ENCODE measurements at places on chromosomes 7 and 10.

- DNase-seq = no peak
Observed at GRCh38 chr10:14601326-14601725, 173.4 kb downstream of the FAM107B start.

DNA sequence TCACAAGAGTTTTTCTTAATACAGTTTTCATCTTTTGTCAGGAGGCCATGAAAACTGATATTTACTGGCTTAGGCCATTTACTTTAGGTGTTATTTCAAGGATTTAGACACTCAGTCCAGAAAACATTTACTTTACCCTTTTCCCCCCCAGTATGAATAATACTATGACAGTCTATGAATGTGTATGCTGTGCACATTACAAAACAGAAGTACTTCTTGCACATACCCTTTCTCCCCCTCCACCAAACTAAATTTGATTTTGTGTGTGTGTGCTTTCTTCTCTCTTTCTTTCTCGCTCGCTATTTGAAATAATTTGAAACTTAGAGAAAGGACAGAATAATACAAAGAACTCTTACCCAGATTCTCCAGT is 41.3 kb downstream of the RBM33 start:
- no peak for DNase-seq

DNA sequence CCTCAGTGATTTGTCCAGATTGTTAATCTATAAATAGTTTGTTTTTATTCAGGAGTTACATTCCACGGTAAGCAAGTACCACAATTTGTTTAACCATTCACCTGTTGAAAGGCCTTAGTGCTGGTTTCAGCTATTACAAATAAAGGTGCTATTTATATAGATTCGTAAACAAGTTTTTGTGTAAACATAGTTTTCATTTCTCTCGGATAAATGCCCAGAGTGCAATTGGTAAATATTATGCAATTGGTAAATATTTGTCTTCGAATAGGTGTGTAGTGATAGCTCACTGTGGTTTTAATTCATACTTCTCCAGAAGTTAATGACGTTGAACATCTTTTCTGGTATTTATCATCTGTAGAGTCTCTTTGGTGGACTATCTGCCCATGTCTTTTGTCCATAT is 76.4 kb upstream of the RSU1 start:
- no peak for DNase-seq

DNA sequence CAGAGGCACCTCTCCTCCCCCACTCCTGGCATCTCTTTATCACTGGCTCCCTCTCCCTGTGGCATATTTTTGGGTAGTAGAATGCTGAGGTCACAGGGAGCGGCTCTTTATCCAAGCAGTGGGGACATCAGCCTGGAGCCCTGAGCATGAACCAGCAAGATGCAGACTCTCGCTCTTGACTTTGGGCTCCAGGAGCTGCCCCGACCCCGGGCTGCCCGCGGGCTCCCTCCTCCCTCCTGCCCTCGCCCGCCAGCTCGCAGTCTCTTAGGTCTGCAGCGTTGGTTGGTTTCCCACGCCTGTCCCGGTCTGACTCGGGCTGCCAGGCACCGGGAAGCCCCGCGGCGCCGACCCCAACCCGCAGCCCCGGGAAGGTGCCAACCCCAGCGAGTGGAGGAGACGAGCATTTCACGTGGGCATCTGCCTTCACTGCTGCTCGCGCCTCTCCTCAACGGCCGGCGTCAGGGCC is 1.3 kb downstream of the INSYN2A start:
- peak; percentile 27 for DNase-seq

GRCh38 chr10:87658858-87659555 is 671 bp upstream of the PAPSS2 start:
- DNase-seq = no peak

DNA sequence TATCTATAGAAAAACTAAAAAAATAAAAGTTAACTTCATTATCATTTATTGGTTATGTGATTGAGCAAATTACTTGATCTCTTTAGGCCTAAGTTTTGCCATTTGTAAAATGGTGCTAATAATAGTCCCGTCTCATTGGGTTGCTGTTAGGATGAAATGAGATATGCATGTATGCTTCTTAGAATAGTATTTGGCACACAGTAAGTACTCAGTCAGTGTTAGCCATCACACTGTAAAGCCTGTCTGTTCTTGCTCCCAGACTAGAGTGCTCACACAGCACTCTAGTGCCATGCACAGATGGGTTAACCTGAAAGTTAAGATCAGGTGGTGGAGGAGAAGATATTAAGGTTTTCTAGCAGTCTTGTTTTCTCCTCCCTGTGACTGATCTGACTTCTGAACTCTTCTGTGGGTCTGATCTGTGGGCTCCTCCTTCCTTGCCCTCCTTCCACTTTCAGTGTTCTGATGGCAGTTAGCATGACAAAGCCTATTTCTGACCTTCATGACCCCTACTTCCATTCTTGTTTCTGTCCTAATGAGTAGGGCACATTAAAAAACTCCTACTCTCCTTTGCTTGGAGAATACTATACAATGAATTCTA is 167.5 kb downstream of the RNLS start:
- no peak for DNase-seq

DNA sequence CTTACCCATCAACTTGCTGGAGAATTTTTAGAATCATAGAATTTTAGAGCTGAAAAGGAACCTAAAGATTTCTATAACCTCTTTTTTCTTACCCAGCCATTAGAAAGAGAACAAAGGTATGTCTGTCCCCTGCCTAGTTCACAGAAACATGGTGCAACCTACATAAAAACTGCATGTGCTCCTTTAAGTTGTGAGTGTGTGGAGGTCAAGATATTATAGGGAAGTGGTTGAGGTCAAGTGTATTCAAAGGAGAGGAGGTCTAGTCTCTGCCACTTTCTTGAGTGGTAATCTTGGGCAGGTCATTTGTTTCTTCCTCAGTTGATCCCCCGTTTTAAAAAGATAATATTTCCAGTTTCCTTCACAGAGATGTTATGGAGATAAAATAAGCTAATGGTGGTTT is 6.4 kb downstream of the UBTD1 start:
- no peak for DNase-seq

DNA sequence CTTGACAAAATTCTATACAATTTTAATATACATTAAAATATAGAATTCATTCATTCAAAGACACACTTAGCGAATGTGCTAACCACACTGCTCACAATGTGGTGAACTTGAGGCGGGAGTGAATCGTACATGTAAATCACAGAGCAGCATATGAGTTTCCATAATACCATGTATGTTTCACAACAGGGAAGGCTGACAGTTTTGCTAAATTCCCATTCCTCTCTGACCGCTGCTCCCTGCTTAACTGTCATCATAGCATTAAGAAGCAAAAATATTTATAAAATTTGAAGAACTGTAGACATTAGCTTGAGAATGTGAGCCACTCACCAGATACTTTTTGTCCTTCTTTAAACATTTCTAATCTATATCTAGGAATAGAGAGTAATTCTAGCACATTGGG is 763.3 kb downstream of the MAGI2 start:
- peak; percentile 42 for DNase-seq

- no peak for DNase-seq
Observed at GRCh38 chr7:25963733-25964132, 188.3 kb upstream of the NFE2L3 start.

DNA sequence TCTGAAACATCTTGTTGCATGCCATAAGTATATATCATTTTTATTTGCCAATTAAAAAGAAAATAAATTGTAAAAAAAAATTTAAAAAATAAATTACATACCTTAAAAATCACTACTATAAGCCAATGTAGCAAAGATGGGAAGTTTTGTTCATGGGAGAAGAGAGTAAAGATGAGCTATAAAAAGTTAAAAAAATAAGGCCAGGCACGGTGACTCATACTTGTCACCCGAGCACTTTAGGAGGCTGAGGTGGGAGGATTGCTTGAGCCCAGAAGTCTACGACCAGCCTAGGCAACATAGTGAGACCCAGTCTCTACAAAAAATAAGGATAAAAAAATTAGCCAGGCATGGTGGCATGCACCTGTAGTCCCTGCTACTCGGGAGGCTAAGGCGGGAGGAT is 8.4 kb upstream of the STK32C start:
- DNase-seq = no peak

GRCh38 chr7:127396184-127396583 is 3.7 kb upstream of the ZNF800 start:
- peak; percentile 29 for DNase-seq

DNA sequence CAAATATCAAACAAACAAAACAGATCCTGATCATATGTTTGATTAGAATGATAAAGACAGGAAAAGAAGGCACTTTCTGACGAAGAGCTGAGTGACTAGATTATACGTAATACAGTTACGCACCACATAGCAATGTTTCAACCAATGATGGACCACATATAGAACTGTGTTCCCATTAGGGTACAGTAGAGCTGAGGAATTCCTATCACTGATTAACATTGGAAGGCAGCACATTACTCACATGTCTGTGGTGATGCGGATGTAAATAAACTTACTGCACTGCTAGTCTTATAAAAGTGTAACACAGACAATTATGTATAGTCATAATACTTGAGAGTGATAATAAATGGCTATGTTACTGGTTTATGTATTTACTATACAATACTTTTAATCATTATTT is 98.3 kb downstream of the PTN start:
- peak; percentile 25 for DNase-seq

- no peak for DNase-seq
Observed at GRCh38 chr10:71064413-71065118, 147.8 kb upstream of the UNC5B start.

- DNase-seq = no peak
Observed at GRCh38 chr10:26093229-26093628, 123.3 kb upstream of the GAD2 start.

- no peak for DNase-seq
Observed at GRCh38 chr10:69477968-69478597, 26.8 kb downstream of the TSPAN15 start.

GRCh38 chr7:39304668-39305405 is 261.4 kb upstream of the YAE1 start:
- no peak for DNase-seq

- DNase-seq = no peak
Observed at GRCh38 chr10:79601939-79602338, 8.8 kb upstream of the SFTPA1 start.

GRCh38 chr7:31991846-31992245 is 78.4 kb downstream of the PDE1C start:
- DNase-seq = no peak

DNA sequence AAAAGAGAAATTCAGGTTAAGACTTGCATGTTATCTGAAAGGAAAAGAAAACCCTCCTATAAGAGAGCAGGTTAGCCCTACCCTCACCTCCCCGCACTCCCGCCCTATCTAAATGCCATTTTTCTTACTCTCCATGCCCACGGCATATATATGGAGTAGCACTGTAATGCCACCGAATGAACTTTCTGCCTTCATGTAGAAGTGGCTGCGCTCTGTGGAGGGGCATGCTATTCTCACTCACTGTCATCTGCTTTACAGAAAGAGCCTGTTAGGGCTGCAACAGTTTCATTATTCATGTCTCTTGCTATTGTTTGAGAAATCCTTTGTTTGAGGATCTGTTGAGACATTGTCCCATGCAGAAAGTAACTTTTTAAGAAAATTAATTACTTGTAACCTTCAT is 1190.6 kb downstream of the SORCS1 start:
- DNase-seq = no peak

GRCh38 chr10:12500381-12501303 is 151.3 kb downstream of the CAMK1D start:
- DNase-seq = peak; percentile 17

DNA sequence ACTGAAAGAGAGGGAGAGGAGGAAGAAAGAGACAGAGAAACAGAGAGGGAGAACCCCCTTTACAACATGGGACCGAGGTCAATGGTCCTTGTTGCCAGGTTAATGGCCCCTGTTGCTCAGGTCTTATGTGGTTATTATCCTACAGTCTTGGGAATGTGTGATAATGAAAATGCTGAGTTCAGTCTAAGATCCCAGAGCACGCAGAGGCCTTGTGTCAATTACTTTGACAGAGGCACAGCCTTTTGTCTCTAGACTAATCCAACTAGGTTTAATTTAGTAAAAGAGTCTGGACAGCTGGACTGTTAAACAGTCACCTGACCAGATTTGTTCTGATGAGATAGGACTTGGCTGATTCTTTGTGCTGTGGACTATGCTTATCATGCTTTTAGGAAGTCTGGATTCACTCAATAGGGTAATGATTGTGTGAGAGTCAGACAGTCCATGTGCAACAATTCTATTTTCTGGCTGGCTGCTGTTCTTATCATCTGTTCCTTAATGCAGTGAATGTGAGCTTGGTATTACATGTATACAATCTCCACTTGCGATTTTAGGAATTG is 157.4 kb upstream of the MAGI2 start:
- no peak for DNase-seq

GRCh38 chr10:5187867-5188266 is 2.9 kb upstream of the AKR1C8 start:
- DNase-seq = no peak

DNA sequence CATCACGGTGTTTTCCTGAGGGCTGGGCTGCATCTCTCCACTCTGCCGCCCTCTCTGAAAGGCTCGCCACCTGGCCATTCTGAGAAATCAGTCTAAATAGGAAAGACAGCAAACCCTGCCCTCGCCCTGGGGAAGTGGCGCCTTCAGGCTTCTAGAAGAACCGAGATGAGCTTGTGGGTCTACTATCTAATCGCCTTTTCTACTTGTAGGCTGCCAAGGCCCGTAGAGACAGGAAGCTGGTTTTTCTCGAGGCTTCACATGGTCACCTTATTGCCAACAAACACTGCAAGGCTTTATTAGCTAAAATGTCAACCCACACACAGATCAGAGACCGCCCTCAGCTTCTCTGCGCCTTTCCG is 21.4 kb downstream of the LAT2 start:
- DNase-seq = no peak

GRCh38 chr7:151226560-151226874 is 488 bp downstream of the ABCF2 start:
- DNase-seq = no peak

DNA sequence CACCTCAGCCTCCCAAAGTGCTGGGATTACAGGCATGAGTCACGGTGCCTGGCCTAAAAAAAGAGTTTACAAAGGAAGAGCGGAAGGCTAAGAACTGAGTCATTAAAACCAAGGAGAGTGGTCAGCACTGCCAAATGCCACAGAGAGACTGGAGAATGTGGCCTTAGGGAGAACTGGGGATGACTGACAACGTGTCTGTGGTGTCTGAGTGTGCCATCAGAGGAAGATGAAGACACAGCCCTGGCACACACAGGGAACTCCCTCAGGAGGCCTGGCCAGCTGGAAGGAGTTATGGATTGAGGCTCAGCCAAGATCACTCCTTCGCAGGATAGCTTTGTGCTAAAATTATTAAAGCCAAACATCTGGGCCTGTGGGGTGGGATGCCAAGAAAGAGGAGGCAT is 3.9 kb upstream of the INA start:
- DNase-seq = peak; percentile 94

GRCh38 chr10:69004821-69005220 is 16.2 kb downstream of the KIFBP start:
- DNase-seq = peak; percentile 62

GRCh38 chr10:132471484-132471883 is 66.1 kb upstream of the INPP5A start:
- DNase-seq = no peak

- no peak for DNase-seq
Observed at GRCh38 chr10:29142516-29143314, 146.2 kb upstream of the LYZL1 start.

GRCh38 chr7:24825931-24826661 is 68.8 kb upstream of the GSDME start:
- DNase-seq = peak; percentile 83
